Left lobe of liver (tissue), 2 donors: ENCODE measurements at places on chromosomes 12 and 14. TPM values are rescaled to one million over a fixed set of nuclear protein-coding genes. Genes with fewer than 3 reads are reported as not detected.

DNA sequence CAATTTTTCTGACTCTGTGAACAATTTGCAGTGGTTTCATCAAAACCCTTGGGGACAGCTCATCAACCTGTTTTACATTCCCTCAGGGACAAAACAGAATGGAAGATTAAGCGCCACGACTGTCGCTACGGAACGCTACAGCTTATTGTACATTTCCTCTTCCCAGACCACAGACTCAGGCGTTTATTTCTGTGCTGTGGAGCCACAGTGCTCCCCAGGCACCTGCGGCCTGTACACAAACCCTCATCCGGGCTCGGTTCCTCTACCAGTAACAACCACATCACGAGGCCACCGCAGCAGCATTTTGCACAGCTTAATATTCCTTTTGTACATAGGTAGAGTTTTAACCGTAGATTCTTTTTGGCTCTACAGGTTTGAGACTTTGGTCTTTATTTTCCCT, 397.4 kb upstream of the OR4E1 start:
- no peak for DNase-seq

DNA sequence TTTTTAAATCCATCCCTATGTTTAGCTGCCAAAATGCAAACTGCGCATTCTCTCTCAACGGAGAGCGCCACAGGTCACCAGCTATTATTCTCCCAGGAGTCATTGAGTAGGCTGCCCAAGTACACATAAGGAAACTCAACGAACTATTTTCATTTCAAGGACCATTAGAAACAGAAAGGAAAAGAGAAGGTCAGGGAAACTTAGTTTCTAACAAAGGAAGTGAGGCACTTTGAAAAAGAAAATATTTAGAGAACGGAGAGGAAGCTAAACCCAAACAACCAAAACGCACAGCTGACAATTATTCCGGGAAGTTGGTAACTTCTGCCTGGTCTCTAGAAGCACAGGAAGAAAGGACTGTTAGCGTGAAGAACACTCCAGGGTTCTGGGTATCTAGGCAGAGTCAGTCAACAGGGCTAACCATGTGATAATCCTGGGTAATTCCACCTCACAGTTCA, 23.5 kb downstream of the GPHB5 start:
- DNase-seq = no peak

GRCh38 chr12:93645702-93646101, 31.5 kb upstream of the CRADD start:
- no peak for DNase-seq

GRCh38 chr14:32702562-32702961, 236.1 kb upstream of the NPAS3 start:
- DNase-seq = no peak

DNA sequence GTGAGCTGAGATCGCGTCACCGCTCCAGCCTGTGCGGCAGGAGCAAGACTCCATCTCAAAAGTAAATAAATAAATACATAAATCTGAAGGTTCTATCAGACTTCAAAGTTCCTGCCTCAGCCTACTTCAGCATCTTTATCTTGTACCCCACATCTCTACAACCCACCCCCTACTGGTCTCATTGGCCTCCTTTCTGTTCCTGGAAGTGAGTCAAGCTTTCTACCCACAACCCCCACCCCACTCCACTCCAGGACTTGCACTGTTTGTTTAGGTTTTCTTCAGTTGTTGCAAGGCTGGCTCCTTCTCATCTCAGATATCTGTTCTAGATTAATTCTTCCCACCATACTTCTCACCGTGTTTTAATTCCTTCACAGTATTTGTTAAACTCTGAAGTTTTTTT, 714 bp upstream of the PSMC6 start:
- no peak for DNase-seq

- no peak for DNase-seq
Observed at GRCh38 chr12:109597414-109597794, 23.8 kb downstream of the MVK start.

LTB4R gene
- 7.2 TPM for total RNA-seq

PAH gene
- 1,162 TPM for total RNA-seq
